T-helper 17 cell (primary cell): ENCODE measurements at places on chromosomes 5 and 9.
A peak's percentile ranks its signal among the peaks of the same experiment; 100 is the strongest.

DNA sequence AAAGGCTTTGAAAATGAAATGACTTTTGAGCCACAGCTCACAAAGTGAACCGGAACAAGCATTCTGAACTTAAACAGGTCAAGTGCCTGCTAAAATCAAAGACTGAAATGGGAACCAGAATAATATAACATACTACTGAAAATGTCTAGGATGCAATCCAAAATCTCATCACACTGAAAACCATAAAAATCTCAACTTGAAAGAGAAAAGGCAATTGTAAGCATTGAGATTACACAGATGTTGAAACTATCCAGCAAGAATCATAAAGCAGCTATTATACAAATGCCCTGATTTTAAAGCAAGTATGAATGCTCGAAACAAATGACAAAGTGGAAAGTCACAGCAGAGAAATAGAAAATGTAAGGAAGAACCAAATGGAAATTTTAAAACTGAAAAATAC, 211.5 kb upstream of the GAS1 start:
- H3K27ac ChIP-seq, result no peak overlapping the region
- H3K4me1 ChIP-seq, result no peaks in the 10 kb centered on the region
- H3K36me3 ChIP-seq, result no peaks in the 10 kb centered on the region
- no peak overlapping the region for H3K4me3 ChIP-seq
- peaks cover 16% of the 10 kb centered on the region for H3K27me3 ChIP-seq

DNA sequence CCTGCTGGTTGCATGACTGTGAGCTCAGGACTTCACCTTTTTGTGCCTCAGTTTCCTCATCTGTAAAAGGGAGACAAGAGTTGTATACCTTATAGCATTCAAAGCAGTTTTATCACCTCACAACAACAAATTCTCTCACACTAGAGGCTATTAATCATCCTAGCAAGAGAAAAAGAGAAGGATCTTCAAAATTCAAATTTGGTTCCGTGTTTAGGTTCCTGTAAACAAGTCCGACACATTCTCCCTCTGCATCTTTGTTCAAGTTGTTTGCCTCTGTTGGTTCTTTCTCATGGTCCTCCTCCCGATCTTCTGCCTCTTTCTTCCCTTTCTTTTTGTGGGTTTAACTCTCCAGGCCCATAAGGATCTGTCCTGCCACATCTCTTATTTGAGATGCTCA, 218.0 kb downstream of the PIK3R1 start:
- no peaks in the 10 kb centered on the region for H3K27me3 ChIP-seq
- peaks cover 34% of the 10 kb centered on the region for H3K4me1 ChIP-seq
- H3K36me3 ChIP-seq, result no peaks in the 10 kb centered on the region
- no peak for DNase-seq
- peak overlapping the region; percentile 91 for H3K27ac ChIP-seq

GRCh38 chr9:133153227-133154096, 10.3 kb downstream of the GBGT1 start:
- peaks cover 3% of the 10 kb centered on the region for H3K4me1 ChIP-seq
- H3K4me3 ChIP-seq, result no peak overlapping the region
- H3K27me3 ChIP-seq, result no peaks in the 10 kb centered on the region
- no peak overlapping the region for H3K27ac ChIP-seq
- no peak for DNase-seq
- no peaks in the 10 kb centered on the region for H3K36me3 ChIP-seq

DNA sequence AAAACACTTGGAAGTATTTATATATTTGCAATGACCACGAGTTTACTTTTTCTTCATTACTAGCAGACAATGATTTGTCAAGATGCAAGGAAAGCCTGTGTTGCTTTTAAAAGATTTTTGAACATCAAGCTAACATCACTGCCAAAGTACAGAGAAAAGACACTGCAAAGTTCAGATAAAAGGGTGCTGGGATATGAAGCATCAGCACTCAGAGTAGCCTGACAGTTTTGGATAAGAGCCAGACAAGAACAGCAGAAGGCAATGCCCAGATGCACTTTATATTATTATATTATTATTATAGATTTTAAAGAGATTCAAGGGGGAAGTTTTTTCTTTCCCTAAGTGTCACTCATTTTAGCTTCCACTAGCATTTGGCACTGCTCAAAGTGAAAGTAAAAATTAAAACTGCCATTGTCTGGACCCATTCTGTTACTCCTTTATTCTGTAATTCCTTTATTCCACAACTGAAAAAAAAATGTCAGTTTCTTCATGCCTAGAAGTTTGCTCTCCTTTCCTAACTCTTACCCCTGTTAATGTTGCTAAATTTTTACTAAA, 240.6 kb downstream of the EFNA5 start:
- DNase-seq, result no peak
- H3K36me3 ChIP-seq, result no peaks in the 10 kb centered on the region
- H3K27me3 ChIP-seq, result peaks cover 25% of the 10 kb centered on the region
- no peaks in the 10 kb centered on the region for H3K4me1 ChIP-seq
- no peak overlapping the region for H3K27ac ChIP-seq

DNA sequence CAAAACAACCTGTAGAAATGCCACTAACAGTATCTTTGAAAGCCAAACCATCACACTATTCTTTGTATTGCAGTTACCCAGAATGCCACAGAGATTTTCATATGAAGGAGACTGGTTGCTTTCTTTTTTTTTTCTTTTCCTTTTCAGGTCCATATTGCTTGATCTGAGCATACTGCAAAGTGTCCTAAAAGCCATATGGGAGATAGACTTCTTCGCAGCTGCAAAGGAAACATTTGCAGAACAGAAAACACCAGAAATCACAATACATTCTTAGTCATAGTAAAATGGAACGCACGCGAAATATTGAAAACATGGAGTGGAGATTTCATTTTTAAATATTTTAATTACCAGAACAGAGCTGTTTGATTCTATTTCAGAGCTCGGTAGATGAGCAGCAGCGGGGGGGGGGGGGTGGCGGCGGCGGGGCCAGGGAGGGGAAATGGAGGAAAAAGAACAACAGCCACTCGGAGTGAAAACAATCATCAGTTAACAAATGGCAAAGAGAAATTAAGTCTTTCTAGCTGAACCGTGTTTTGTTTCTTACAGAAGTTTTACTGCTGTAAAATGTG, 284.1 kb downstream of the NFIB start:
- H3K27ac ChIP-seq, result no peak overlapping the region
- H3K27me3 ChIP-seq, result no peaks in the 10 kb centered on the region
- no peak for DNase-seq
- H3K4me3 ChIP-seq, result no peak overlapping the region
- H3K4me1 ChIP-seq, result no peaks in the 10 kb centered on the region

GRCh38 chr9:137387114-137387890, 35.7 kb downstream of the EXD3 start:
- DNase-seq, result no peak
- peak overlapping the region; percentile 69 for H3K4me3 ChIP-seq
- no peaks in the 10 kb centered on the region for H3K27me3 ChIP-seq
- H3K27ac ChIP-seq, result no peak overlapping the region
- peaks cover 7% of the 10 kb centered on the region for H3K4me1 ChIP-seq

DNA sequence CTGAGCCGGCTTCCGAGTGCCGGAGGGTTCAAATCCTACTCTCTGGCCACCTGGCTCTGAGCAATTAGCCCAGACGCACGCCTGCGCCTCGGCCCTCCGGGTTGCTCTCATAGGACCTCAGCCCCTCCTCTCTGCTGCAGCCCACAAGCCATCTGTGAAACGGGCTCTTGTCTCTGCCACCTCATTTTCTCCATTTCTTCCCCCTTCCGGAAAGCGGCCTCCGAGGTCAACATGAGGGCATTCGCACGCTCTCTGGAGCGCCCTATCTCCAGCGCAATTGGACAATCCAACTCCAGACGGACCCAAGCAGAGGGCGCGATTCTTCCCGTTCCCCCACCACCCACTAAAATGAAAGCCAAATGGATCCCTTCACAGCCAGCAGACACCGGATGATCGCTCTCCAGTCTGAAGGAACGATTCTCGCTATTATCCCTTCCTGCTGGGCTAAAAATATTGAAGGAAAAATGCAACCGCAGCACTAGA, 41.5 kb downstream of the VAV2 start:
- H3K27ac ChIP-seq, result peak overlapping the region; percentile 62
- H3K4me1 ChIP-seq, result peaks cover 12% of the 10 kb centered on the region
- no peaks in the 10 kb centered on the region for H3K27me3 ChIP-seq

GRCh38 chr9:125649315-125649714, 57.7 kb downstream of the MAPKAP1 start:
- peaks cover 44% of the 10 kb centered on the region for H3K4me1 ChIP-seq
- DNase-seq, result no peak
- H3K4me3 ChIP-seq, result no peak overlapping the region
- H3K27ac ChIP-seq, result peak overlapping the region; percentile 91

GRCh38 chr9:116700882-116701865, 14.1 kb downstream of the TRIM32 start:
- H3K4me1 ChIP-seq, result peaks cover 21% of the 10 kb centered on the region
- H3K27me3 ChIP-seq, result no peaks in the 10 kb centered on the region
- H3K36me3 ChIP-seq, result peaks cover 14% of the 10 kb centered on the region

GRCh38 chr9:114089206-114089840, 9.8 kb downstream of the KIF12 start:
- peaks cover 38% of the 10 kb centered on the region for H3K27me3 ChIP-seq
- H3K4me3 ChIP-seq, result no peak overlapping the region
- H3K4me1 ChIP-seq, result no peaks in the 10 kb centered on the region

GRCh38 chr9:100066539-100066938, 32.3 kb downstream of the ERP44 start:
- peaks cover 17% of the 10 kb centered on the region for H3K4me1 ChIP-seq
- no peaks in the 10 kb centered on the region for H3K27me3 ChIP-seq
- H3K27ac ChIP-seq, result peak overlapping the region; percentile 34
- H3K36me3 ChIP-seq, result no peaks in the 10 kb centered on the region
- no peak overlapping the region for H3K4me3 ChIP-seq

DNA sequence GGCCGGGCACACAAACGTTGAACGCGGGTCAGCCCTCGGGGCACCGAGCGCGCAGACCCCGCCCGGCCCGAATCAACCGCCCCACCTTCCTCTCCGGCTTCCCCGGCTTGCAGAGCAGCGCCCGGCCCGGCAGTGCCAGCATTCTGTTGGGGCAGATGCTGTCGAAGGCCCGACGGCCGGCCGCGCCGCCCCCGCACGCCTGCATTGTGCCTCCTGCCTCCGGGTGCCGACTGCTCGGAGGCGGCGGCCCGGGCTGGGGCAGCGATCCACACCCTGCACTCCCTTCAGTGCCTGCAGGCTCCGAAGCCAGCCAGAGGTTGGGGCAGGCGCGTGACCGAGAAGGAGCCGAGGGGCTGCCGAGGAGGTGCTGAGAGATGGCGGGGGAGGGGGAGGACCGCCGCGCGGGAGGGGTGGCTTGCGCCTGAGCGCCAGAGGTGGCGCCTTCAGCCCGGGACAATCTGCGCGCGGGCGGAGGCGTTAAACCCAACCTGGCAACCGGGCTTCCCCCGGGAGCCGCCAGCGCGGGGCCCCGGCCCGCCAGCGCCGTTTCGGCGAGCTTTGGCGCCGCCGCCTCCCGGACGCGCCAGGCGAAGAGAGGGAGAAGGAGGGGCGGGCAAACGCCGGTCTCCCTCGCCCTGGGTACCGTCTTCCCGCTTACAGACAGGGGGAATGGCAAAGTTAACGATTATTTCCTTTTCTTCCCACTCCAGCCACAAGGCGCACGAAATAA, at the start of gene MCIDAS:
MCIDAS (minus strand) TSS at position 382 of the 730 bp plus-strand sequence; CDS start at position 205, 177 bp downstream.
- H3K27me3 ChIP-seq, result peaks cover 90% of the 10 kb centered on the region
- DNase-seq, result peak; percentile 23
- peaks cover 1% of the 10 kb centered on the region for H3K36me3 ChIP-seq
- peak within 1 kb of the TSS; percentile 43 for H3K27ac ChIP-seq

- DNase-seq, result peak; percentile 56
- peaks cover 6% of the 10 kb centered on the region for H3K36me3 ChIP-seq
Measured at GRCh38 chr5:176658007-176658599, 10.8 kb downstream of the TSPAN17 start.

DNA sequence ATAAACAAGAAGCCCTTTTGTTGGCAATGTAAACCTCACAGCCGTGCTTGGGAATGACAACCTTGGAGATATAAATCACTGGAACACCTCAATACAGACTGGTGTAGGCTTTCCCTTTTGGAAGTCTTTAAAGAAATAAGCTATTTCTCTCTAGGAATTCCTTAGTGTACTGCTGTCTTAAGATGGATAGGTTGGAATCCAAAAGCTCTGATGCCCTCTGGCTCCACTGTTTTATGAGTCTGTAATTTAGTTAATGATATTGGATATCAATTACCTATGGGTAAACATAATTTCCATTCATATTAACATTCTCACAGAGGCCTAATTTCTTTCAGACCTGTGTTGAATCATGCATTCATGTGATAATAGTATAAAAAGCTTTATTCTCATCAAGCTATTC, 435.9 kb upstream of the MPDZ start:
- no peak overlapping the region for H3K4me3 ChIP-seq
- no peaks in the 10 kb centered on the region for H3K36me3 ChIP-seq
- no peaks in the 10 kb centered on the region for H3K4me1 ChIP-seq

DNA sequence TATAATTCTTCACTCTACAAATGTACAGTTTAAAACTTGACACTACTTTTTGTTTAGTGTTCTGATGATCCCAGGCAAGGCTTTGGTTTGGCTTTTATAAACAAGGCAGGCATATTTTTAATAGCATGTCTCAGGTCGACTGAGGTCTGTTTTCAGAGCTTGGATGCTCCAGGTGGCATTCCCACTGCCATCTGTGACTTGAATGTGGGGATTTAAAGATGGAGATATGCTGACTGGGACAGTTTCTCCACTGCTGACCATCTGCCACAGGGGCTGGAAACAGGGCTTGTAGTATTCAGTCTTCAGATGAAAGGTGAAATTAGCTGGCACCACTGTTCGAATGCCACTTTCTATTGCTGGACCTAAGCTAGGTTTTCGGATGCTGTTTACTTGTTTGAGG, 1266.2 kb upstream of the CDH18 start:
- no peak overlapping the region for H3K27ac ChIP-seq
- H3K36me3 ChIP-seq, result no peaks in the 10 kb centered on the region
- H3K27me3 ChIP-seq, result no peaks in the 10 kb centered on the region
- H3K4me1 ChIP-seq, result no peaks in the 10 kb centered on the region
- DNase-seq, result no peak
- no peak overlapping the region for H3K4me3 ChIP-seq

GRCh38 chr9:78006734-78007133, 24.9 kb downstream of the GNAQ start:
- H3K27me3 ChIP-seq, result no peaks in the 10 kb centered on the region
- peaks cover 4% of the 10 kb centered on the region for H3K36me3 ChIP-seq

DNA sequence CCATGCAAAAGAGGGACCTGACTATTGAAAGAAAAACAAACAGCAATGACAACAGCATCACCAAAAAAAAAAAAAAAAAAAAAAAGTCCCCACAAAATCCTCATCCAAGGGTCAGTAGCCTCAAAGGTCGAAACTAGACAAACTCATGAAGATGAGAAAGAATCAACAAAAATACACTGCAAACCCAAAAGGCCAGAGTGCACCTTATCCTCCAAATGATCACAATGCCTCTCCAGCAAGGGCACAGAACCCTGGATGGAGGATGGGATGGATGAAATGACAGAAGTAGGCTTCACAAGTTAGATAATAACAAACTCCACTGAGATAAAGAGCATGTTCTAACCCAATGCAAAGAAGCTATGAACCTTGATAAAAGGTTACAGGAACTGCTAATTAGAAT, 250.4 kb upstream of the GRAMD2B start:
- H3K27ac ChIP-seq, result no peak overlapping the region
- no peak overlapping the region for H3K4me3 ChIP-seq
- no peak for DNase-seq
- no peaks in the 10 kb centered on the region for H3K27me3 ChIP-seq

GRCh38 chr9:107935931-107936330, 446.4 kb upstream of the KLF4 start:
- no peak overlapping the region for H3K4me3 ChIP-seq
- H3K27me3 ChIP-seq, result no peaks in the 10 kb centered on the region
- no peaks in the 10 kb centered on the region for H3K4me1 ChIP-seq
- H3K36me3 ChIP-seq, result no peaks in the 10 kb centered on the region
- DNase-seq, result no peak

GRCh38 chr9:123417289-123418051, 61.5 kb downstream of the CRB2 start:
- H3K4me1 ChIP-seq, result peaks cover 4% of the 10 kb centered on the region
- DNase-seq, result no peak
- H3K27me3 ChIP-seq, result no peaks in the 10 kb centered on the region
- no peak overlapping the region for H3K27ac ChIP-seq
- H3K36me3 ChIP-seq, result peaks cover 12% of the 10 kb centered on the region
